Activated CD4-positive, alpha-beta T cell treated with anti-CD3 and anti-CD28 coated beads, Interleukin-2, amount 50 U/mL, for 48 hours (primary cell): ENCODE measurements at places on chromosomes 3 and 15.

- DNase-seq: no peak
These were observed 55.2 kb downstream of the KAT2B start for GRCh38 chr3:20095470-20095869.

DNA sequence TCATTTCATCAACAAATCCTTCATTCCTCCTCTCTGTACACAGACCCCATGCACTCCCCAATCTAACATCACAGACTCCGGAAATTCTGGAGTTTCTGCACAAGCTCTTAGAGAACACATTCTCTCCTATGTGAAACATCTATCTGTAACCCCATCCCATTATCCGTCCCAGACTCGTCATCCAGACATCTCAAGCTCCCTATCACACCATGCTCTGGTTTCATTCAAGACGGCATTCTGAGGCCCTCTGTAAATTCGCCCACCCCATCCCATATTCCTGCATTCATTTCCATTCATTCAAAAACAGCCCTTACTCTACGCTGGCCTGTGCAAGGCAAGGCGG, 575 bp downstream of the LEO1 start:
- no peak for DNase-seq

GRCh38 chr15:74011610-74012009, 17.1 kb downstream of the PML start:
- DNase-seq: no peak

GRCh38 chr3:119401503-119402440, 61.6 kb downstream of the TMEM39A start:
- DNase-seq: no peak

- no peak for DNase-seq
These were observed 120.7 kb upstream of the LINGO1 start for GRCh38 chr15:77753281-77753873.

DNA sequence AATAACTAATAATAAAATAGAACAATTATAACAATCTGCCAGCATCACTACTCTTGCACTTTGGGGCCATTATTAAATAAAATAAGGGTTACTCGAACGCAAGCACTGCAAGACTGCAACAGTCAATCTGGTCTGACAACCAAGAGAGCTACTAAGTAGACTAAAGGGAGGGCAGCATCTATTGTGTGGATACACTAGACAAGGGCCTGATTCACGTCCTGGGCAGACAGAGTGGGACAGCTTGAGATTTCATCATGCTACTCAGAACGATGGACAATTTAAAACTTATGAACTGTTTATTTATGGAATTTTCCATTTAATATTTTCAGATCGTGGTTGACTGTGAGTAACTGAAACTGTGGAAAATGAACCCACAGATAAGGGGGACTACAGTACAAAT, 39.5 kb downstream of the TNIK start:
- no peak for DNase-seq

GRCh38 chr3:9340472-9340902, 22.4 kb upstream of the THUMPD3 start:
- no peak for DNase-seq

DNA sequence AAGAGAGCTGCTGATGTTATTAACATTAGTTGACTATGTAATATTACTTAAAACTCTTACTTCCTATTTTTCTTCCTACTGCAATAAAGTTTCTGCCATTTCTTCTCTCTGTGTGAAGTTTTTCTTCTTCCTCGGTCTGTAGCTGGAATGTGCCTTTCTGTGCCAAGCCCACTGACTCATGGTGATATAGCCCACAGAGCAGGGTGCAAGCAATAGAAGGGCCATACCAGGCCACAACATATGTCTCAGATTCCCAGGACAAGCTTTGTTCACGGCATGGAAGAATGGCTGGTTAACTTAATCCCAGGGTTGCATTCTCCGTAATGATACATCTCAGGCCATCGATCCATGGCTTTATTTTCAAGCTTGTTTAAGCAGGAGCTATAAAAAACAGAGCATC, 815.3 kb downstream of the TUSC7 start:
- no peak for DNase-seq

GRCh38 chr3:143627336-143627735, 220.9 kb downstream of the SLC9A9 start:
- peak; percentile 19 for DNase-seq

DNA sequence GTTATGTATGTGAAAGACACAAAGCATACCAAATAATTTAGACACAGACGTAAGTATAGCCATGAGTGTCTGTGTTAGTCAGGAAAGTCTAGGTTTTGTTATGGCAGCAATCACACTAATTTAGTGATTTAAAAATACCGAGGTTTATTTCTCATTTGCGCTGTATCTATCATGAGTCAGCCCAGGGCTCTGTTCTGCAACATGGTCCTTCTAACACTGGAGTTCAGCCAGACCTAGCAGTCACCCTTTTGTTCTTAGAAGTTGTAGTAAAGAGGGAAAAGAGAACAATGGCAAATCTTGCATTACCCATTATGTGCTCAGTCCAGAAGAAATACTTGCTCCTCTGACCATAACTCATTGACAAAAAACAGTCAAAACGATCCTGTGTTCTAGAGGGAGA, 311.5 kb downstream of the NLGN1 start:
- DNase-seq: no peak

- no peak for DNase-seq
These were observed 17.5 kb upstream of the ZBTB20 start for GRCh38 chr3:115164374-115165221.

GRCh38 chr15:35751413-35752133, 205.6 kb upstream of the DPH6 start:
- peak; percentile 67 for DNase-seq

DNA sequence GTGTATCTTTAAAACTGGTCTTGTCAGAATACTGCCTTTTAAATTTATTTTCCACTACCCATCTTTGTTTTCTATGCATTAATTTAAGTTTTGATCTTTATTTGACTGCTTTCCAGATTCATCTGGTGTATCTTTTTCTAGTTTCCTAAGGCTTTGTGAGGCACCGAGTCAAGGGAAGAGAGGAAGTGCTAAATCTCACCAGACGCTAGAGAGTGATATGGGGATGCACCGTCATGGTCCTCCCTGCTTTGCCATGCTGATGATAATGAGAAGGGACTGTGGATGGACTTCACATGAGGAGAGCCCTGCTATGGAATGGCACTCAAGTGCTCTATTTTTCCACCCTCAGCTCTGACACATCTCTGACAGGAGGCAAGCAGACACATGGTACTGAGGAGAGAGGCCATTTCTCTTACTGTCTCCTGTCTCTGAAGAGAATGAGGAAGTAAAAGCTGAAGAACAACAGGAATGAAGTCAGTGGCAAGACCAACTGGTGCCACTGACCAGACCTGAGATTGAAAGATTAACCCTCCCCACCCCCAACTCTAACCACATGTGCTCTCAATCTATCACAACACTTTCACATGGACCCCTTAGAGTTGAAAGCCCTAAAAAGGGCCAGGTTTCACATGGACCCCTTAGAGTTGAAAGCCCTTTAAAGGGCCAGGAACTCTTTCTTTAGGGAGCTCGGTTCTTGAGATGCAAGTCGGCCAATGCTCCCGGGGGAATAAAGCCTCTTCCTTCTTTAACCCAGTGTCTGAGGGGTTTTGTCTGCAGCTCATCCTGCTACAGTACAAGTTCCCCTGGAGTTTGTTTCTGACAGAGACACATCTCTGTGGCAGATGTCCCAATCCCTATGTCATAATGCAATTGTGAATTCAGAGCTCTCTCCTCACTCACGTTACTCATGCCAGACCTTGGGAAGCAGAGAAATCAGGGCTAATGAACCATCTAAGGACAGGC, at the start of gene IQCF2:
Gene IQCF2, plus strand, starts transcription at position 913 of the 963 bp plus-strand sequence. CDS start 52 bp downstream, outside the sequence.
- no peak for DNase-seq

GRCh38 chr3:37863949-37864822, 2.5 kb downstream of the CTDSPL start:
- DNase-seq: no peak

DNA sequence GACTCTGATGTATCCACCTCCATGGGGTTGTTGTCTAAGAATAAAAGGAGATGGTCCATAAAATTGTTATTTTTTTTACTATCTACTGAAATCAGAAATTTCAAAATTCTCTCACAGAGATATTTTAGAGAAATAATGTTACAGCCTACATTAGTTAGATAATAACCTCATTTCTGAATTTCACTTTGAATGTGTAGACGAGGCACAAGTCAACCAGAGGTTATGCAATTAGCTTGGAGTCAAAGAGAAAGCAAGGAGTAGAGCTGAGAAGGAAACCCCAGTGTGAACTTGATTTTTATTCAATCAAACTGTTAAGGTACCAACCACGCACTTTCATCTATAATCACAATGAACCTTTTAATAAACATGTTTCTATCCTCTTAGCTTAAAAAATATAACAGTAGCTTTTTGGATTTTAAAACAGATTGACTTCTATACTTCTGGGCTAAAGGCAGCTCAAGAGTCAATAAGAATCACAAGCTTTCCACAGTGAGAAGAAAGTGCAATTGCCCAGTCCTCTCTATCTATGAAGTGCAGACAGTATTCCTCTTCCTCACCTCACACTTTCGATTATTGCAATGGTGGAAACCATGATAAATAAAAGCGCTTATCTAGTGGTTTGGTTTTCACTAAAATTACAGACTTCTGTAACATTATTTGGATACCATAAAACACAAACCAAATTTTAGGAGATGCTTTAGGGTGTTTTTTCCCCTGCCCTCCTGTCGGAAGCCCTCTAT, 403.2 kb downstream of the ZBTB20 start:
- DNase-seq: no peak

DNA sequence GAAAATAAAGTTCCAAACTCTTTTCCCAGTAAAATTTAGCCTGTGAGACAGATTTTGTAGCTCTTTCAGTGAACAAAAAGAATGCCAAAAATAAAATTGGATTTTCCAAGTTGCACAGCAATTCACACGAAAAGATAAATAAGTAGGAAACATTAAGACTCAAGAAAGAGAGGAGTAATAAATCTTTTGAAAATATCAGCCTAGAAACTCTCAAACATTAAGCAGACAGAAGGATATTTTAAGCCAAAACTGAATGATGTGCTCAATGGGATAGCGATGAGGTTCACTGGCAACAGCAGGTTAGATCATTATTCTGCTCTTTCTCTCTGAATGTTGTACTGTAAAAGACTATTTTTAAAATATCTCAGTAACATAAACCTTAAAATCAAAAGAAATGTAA, 115.0 kb downstream of the STAG1 start:
- no peak for DNase-seq

DNA sequence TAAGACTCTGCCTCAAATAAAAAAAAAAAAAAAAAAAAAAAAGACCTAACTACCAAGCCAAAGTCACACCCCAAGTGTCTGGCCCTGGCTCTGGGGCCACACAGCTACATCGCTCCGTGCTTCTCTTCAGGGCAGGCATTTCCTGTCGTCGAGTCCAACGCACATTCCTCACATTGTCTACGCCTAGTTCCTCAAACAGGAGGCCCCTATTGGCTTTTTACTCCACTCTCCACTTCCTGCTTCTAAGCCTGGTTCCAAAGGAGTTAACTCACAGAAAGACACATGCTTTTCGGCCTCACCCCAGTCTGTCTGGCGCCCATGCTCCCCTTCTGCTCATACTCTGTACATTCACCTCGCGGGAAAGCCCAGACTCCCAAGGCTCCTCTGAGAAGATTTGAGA, 28.8 kb downstream of the KNG1 start:
- no peak for DNase-seq

DNA sequence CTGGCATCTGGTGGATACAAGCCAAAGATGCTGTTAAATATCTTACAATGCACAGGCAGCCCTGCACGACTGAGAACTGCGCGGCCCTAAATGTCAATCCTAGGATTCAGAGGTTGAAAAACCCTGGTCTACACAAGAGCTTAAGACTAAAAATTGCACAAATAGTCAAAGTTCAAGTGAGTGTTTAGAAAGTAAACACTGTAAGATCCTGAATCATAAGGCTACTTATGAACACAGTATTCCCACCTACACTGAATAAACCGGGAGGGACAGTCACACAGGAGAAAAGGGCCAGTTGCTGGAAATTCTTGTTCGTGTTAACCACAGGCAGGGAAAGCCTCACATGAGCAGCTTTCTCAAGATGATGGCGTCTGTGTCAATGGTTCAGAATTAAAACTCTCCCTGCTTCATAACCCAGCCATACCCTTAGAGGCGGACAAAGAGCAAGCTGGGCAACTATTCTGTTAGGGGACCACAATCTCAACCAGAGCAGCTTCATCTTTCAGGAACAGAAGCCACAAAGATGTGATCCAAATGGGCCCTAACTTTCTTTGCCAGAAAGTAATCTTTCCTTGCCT, 37.7 kb downstream of the LRIG1 start:
- DNase-seq: no peak
